ENCODE measurements at places on chromosomes 7 and 10. TPM values are rescaled to one million over a fixed set of nuclear protein-coding genes. Genes with fewer than 3 reads are reported as not detected.

GRCh38 chr10:101161494-101162299 lies 30.6 kb downstream of the TLX1 start:
- no peaks in the 10 kb centered on the region for H3K36me3 ChIP-seq
- H3K4me1 ChIP-seq, result peaks cover 11% of the 10 kb centered on the region
- no peak overlapping the region for H3K27ac ChIP-seq
- peak; percentile 61 for DNase-seq
- H3K4me3 ChIP-seq, result no peak overlapping the region

Gene CHST15
- 16.7 TPM for polyA plus RNA-seq

DNA sequence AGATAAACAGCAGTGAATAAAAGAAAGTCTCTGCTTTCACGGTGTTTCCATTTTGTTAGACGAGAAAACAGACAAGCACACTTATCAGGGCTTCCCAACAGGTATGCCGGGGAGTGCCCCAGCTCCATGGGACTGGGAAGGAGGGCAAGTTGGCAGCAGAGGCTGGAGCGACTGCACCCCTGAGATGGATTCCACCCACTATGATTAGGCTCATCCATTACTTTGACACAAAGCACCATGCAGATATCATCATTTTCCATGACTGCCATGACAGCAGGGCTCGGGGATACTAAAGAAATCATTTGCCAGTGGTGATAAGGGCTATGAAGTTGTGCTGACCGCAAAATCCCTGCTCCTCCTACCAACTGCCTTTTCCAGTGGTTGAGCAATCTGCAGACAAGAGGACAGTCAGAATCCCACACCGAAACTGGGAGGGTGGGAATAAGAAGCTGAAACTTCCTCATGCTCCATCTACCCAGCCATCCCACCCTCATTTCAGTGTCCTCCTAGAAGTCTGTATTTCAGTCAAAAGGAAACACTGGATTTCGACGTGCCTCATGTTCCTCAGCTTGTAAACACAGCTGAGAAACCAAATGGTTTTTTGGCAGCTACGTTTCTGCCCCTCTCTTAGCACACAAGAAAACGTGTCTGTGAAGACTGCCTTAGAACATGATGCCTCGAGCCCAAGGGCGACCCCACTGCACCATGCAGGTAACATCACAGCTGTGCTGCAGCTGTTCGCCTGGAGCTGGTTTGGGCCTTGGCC lies 15.5 kb downstream of the CREB3L2 start:
- no peak overlapping the region for H3K27ac ChIP-seq
- H3K4me1 ChIP-seq, result no peaks in the 10 kb centered on the region
- H3K27me3 ChIP-seq, result no peaks in the 10 kb centered on the region
- no peak for DNase-seq

GRCh38 chr7:106503626-106504025 lies 157.3 kb downstream of the CCDC71L start:
- peaks cover 6% of the 10 kb centered on the region for H3K27me3 ChIP-seq
- no peak overlapping the region for H3K4me3 ChIP-seq
- DNase-seq, result no peak
- H3K36me3 ChIP-seq, result no peaks in the 10 kb centered on the region
- no peak overlapping the region for H3K27ac ChIP-seq
- H3K4me1 ChIP-seq, result no peaks in the 10 kb centered on the region

Gene DENND2A
- polyA plus RNA-seq, result not detected

Gene PON1
- polyA plus RNA-seq, result not detected

All from naive B cell (primary cell).